Central memory CD4-positive, alpha-beta T cell (primary cell): ENCODE measurements at places on chromosomes 16 and 17.

DNA sequence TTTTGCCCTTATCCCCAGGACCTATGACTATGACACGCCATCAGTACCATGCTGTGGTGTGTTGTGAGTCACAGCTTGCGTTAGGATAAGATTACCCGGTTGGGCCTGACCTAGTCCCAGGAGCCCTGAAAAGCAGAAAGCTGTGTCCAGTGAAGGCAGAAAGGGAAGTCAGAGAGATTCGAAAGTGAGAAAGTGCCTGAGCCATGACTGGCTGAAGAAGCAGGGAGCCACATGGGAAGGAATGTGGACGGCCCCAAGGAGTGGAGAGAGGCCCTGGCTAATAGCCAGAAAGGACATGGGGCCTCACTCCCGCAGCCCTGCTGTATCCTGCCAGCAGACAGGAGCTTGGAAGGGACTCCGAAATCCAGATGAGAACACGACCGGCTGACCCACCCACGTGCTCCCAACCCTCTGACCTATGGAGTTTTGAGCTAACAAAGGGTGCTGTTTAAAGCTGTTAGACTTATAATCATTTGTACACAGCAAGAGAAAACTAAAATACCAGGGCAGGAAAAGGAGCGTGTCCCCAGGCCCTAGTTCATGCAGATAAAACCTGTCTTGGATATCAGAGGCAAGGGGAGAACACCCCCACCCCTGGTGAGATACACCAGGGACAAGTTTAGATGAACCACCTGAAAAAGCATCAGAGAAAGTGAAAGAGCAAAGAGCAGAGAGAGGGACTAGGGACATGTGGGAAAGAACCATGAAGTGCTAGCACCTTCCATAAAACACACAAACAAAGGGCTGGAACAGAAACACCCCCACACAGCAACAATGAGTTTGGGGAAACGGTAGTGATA is 115.3 kb downstream of the SLC39A11 start:
- DNase-seq: no peak

GRCh38 chr17:62666061-62666800 is 38.8 kb downstream of the MRC2 start:
- no peak for DNase-seq

DNA sequence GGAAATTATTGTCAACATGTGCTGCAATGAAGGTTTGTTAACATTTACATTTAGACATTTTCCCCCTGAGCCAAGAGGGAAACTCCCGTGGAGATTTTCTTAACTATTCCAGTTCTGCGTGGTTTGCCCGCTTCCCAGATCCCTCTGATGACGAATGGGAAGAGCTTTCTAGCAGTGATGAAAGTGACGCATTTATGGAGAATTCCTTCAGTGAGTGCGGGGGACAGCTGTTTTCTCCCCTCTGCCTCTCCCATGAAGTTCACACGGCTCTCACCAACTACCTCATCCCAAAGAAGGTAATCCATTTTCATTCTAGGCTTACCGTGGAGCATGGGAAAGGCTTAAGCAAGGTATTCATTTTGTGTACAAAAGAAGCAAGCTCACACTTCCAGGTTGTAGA is 18.2 kb downstream of the HEATR3 start:
- DNase-seq: no peak

DNA sequence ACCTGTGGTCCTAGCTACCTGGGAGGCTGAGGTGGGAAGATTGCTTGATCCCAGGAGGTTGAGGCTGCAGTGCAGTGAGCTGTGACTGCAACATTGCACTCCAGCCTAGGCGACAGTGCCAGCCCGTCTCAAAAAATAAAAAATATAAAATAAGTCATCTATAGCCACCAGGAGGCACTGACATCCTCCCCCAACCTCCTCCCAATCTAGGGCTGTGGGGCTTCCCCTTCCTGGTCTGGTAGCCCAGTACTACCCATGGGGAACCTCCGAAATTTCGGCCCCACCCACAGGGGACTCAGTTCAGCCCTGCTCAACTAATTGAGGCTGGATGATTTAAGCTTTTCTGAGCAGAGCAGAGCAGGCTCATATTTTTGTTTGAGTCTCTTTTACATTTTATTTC is 3.2 kb downstream of the ZSCAN10 start:
- DNase-seq: peak; percentile 54

DNA sequence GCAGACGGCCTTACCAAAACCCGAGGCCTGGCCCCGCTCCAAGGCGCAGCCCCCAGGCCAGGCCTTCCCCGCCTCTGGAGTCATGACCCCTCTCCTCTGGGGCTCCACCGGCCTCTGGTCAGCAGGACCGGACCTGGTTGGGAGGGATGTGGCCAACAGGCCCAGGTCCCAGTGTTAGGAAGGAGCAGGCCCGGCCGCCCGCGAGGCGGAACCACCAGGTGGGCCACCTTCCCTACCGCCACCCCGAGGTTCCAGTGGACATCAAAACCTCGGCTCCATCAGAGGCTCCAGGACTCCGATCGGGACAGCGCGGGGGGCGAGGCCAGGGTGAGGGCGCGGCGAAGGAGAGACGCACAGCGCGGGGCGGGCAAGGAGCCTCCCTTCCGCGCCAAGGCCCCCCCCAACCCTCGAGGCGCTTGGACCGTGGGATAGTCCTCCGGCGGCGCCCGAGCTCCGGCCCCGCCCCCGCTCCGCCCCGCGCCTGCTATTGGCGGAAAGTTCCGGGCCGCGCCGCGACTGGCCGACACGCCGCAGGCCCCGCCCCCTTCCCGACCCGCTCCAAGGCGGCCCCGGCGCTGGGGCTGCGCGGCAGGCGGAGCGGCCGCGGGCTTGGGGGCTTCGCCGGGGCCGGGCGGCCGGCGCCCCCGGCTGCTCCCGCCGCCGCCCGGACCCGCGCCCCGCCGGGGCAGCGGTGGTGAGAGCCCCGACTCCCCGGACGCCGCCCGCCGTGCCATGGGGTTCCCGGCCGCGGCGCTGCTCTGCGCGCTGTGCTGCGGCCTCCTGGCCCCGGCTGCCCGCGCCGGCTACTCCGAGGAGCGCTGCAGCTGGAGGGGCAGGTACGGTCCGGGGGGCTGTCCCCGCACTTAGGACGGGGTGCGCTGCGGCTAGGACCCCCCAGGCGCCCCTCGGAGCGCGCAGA is at the start of gene METRN:
METRN (plus strand) TSS at position 561 of the 919 bp plus-strand sequence; CDS start at position 733, 172 bp downstream.
- peak; percentile 79 for DNase-seq

GRCh38 chr17:45038728-45039634 is 12.5 kb downstream of the DCAKD start:
- no peak for DNase-seq

- peak; percentile 43 for DNase-seq
These were observed 10.5 kb upstream of the TSPOAP1 start for GRCh38 chr17:58338841-58339754.
